ENCODE measurements at places on chromosomes 2 and 18. TPM values are rescaled to one million over a fixed set of nuclear protein-coding genes. Genes with fewer than 3 reads are reported as not detected.
A peak's percentile ranks its signal among the peaks of the same experiment; 100 is the strongest.

- no peak for DNase-seq
Observed at GRCh38 chr2:105625632-105626031, 119.1 kb upstream of the NCK2 start.

- no peak for DNase-seq
Observed at GRCh38 chr2:207459990-207460757, 69.6 kb upstream of the CREB1 start.

DNA sequence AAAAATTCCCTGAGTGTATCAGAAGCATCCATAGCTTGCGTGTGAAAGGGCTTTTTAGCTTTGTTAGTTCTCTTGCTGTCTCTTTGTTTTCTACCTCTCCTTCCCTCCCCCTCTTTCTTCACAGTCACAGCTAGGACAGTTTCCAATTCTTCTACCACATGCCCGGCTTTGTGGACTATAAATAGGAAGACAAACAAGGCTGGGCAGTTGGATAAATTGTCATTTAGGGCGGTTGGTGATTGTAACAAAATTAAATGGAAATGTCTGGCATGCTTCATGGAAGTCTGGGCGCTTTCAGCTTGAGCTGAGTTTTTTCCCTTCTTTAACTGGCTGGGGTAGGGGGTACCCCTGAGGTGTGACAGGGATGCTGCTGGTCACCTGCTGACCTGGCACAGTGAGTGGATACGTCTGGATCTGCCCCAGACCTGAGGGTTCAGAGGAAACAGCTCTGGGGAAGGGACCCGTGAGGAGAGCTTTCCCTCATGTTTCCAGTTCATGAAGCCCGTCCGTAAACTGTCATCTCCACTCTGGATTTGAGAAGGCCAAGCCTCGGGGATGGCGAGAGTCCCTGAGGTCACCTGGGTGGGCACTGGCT is 29.0 kb upstream of the GIGYF2 start:
- no peak for DNase-seq

The PIEZO2 gene
- polyA plus RNA-seq, result 0.38 TPM

DNA sequence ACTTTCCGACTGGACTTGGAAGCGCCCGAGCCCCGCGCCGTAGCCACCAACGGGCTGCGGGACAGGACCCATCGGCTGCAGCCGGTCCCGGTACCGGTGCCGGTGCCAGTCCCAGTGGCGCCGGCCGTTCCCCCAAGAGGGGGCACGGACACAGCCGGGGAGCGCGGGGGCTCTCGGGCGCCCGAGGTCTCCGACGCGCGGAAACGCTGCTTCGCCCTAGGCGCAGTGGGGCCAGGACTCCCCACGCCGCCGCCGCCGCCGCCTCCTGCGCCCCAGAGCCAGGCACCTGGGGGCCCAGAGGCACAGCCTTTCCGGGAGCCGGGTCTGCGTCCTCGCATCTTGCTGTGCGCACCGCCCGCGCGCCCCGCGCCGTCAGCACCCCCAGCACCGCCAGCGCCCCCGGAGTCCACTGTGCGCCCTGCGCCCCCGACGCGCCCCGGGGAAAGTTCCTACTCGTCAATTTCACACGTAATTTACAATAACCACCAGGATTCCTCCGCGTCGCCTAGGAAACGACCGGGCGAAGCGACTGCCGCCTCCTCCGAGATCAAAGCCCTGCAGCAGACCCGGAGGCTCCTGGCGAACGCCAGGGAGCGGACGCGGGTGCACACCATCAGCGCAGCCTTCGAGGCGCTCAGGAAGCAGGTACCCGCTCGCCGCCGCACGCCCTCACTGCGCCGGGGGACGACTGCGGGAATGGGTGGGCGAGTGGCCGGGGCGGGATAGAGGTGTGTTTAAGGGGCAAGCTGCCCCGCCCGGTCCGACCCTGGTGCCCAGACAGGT is 713 bp downstream of the ATOH8 start:
- peak; percentile 74 for DNase-seq

DNA sequence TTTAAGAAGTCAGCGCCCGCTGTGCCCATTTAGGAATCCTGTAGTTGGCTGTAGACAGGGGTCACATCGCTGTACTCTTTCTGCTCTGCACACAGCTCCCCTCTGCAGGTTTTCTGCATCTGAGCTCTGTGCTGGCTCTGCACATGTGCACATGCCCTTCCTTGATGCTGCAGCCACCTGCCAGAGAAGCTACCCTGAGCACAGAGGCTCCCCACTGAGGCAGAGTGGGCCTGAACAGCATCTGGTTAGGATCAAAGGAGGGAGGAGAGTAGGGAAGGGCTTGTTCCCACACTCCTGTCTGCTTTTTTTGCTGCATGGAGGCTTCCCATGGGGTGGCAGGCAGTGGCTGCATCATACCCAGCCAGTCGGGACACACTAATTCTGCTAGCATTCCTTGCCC is 238.9 kb downstream of the FHOD3 start:
- no peak for DNase-seq

- DNase-seq, result no peak
Observed at GRCh38 chr2:222424729-222425671, 657 bp downstream of the SGPP2 start.

The KCNIP3 gene
- 4.5 TPM for polyA plus RNA-seq

GRCh38 chr2:49129034-49129433 is 25.3 kb downstream of the FSHR start:
- DNase-seq, result no peak

The POTEE gene
- polyA plus RNA-seq, result 0.02 TPM

Data from pancreas (tissue), 10 donors.